ENCODE measurements at places on chromosomes 1 and 21. TPM values are rescaled to one million over a fixed set of nuclear protein-coding genes. Genes with fewer than 3 reads are reported as not detected.
A peak's percentile ranks its signal among the peaks of the same experiment; 100 is the strongest.

GRCh38 chr1:85428471-85429089 lies 36.4 kb downstream of the DDAH1 start:
- H3K4me3 ChIP-seq: no peak overlapping the region
- H3K4me1 ChIP-seq: peaks cover 5% of the 10 kb centered on the region
- H3K27me3 ChIP-seq: no peaks in the 10 kb centered on the region

DNA sequence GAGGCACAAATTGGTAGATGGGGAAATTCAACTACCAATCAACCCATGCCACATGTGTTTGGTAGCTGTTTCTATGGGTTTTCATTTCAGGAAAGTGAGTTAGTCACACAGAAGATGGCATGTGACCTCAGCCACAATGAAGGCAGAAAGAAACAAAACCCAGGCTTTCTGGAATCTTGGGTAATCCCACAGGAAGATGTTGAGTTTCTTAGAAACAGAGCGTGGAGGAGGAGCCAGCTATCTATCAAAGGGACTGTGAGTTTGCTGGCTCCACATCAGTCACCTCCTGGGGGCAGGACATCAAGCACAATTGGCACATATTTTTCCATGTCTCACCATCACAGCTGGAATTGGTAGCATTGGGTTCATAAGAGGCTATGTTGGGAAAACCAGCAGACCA lies 188.9 kb upstream of the PLXNA2 start:
- H3K4me3 ChIP-seq: no peak overlapping the region
- no peaks in the 10 kb centered on the region for H3K4me1 ChIP-seq
- DNase-seq: no peak
- H3K27ac ChIP-seq: no peak overlapping the region
- no peaks in the 10 kb centered on the region for H3K36me3 ChIP-seq

GRCh38 chr1:41640756-41641474 lies 156.4 kb upstream of the EDN2 start:
- no peak for DNase-seq
- H3K4me3 ChIP-seq: no peak overlapping the region
- no peaks in the 10 kb centered on the region for H3K4me1 ChIP-seq
- no peaks in the 10 kb centered on the region for H3K36me3 ChIP-seq
- H3K27ac ChIP-seq: no peak overlapping the region
- H3K27me3 ChIP-seq: no peaks in the 10 kb centered on the region

DNA sequence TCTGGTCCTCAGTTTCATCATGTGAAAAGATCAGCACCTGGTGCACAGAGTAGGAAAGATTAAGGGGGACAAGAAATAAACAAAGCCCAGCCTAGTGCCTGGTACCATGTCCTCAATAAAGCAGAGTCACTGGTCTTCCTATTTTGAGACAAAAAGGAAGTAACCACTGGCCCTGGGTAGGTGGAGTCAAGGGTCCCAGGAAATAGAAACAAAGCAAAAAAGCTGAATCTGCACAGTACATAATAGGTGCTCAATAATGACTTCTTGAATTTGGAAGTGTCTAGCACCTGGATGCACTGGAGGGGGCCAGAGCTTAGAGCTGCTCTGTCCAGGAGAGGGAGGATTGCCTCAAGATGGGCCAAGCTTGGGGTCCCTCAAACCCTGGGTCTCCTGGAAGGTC lies 1.9 kb upstream of the EPHB2 start:
- H3K4me1 ChIP-seq: peaks cover 15% of the 10 kb centered on the region
- peaks cover 44% of the 10 kb centered on the region for H3K27me3 ChIP-seq
- no peak for DNase-seq
- no peak overlapping the region for H3K4me3 ChIP-seq
- H3K27ac ChIP-seq: no peak overlapping the region
- no peaks in the 10 kb centered on the region for H3K36me3 ChIP-seq

DNA sequence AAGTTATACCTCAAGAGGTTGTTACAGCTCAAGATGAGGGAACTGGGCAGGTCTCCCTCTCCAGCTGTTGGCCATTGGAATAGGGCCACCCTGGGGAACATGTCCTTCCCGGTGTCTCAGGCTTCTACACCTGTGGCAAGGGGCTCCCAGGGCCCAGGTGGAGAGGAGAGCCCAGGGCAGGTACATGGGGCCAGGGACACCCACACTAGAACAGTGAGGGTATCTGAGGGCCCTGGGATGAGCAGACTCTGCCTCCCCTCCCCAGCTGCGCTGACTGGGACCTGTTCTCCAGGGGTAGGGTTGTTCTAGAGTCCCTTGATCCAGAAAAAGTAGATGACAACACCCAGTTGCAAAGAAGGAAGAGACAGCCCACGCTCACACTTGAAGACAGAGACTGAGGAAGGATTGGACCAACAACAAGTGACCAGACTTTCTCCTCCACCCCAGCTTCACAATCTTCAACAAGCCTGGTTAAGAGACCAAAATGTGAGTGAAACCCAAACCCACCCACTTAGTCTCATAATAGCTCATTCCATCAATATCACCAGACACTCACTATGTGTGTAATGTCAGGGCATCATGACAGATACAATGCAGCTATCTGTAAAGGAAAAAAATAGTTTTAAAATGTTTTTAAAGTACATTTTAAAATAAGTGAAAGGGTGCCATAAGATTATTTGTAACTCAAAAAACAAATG lies 439.3 kb downstream of the NPHP4 start:
- H3K27ac ChIP-seq: no peak overlapping the region
- H3K4me3 ChIP-seq: no peak overlapping the region
- no peak for DNase-seq
- peaks cover 29% of the 10 kb centered on the region for H3K27me3 ChIP-seq
- no peaks in the 10 kb centered on the region for H3K4me1 ChIP-seq

OR2T35 gene
- not detected for total RNA-seq

DNA sequence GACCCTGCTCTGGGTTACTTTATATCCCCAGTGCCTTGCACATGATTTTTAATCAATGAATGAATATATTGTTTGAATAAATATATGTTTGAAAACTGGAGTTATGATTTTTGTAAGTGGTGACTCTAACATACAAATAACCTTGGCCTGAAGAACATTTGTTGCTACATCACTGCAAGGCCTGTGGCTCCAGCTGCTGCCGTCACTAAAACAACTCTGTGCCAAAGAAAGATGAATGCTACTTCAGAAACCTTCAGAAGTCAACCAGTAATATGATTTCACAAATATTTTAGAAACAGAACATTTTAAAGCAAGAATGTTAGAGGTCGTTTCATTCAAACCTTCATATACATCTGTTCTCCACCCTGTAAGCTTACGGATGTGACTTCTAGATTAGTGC lies 60.6 kb upstream of the SEC16B start:
- no peak for DNase-seq
- peaks cover 8% of the 10 kb centered on the region for H3K36me3 ChIP-seq
- H3K27me3 ChIP-seq: no peaks in the 10 kb centered on the region
- H3K4me3 ChIP-seq: no peak overlapping the region
- H3K27ac ChIP-seq: peak overlapping the region; percentile 62

TENT5C gene
- total RNA-seq: 14.9 TPM

- peak; percentile 87 for DNase-seq
- H3K4me1 ChIP-seq: peaks cover 100% of the 10 kb centered on the region
- H3K27me3 ChIP-seq: no peaks in the 10 kb centered on the region
- H3K36me3 ChIP-seq: no peaks in the 10 kb centered on the region
- H3K4me3 ChIP-seq: peak overlapping the region; percentile 3
- H3K27ac ChIP-seq: peak overlapping the region; percentile 88
Observed at GRCh38 chr1:19437891-19438294, 47.4 kb downstream of the CAPZB start.

PTGS2 gene
- total RNA-seq: 0.85 TPM

DNA sequence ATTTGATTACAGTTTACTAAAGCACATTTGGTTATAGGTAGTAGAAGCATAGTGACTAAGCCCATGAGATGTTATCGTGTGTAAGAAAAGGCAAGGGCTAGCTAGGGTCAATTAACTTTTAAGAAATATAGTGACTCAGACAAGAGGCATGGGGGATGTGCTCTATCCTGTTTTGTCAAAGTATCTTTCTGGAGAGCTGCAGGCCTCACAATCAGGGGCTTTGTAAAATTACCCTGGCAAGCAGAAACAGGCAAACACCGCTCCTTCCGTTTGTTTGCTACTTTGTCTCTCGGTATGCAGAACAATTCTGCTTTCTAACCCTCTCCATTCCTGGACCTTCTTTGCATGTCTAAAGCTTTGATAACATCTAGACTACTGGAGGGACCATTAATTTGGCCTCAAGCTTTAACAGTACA lies 26.1 kb upstream of the ZNF697 start:
- DNase-seq: no peak
- no peaks in the 10 kb centered on the region for H3K27me3 ChIP-seq
- peaks cover 11% of the 10 kb centered on the region for H3K4me1 ChIP-seq
- no peak overlapping the region for H3K27ac ChIP-seq
- H3K36me3 ChIP-seq: no peaks in the 10 kb centered on the region

DNA sequence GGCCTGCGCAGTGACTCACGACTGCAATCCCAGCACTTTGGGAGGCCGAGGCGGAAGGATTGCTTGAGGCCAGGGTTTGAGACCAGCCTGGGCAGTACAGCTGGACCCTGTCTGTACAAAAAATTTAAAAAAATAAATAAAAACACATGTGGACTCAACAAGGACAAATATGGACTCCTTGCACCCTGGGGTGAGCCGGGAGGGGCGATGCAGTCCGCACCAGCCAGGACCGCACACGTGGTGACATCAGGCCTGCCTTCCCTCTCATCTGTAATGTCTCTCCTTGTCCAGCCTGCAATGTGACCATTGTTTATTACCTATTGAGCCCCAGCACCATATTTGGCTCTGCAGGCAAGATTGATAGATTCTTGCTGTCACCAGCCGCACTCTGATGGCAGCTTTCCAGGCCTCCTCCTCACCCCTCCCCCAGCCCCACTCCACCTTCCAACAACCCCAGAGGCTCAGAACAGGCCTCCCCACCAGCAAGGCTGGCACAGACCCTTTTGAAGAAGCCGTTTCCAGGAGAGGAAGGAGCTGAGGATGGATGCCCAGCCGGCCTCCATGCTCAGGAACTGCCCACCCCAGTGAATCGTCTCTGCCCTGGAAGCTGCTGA lies 55.2 kb downstream of the IRF2BP2 start:
- H3K4me3 ChIP-seq: no peak overlapping the region
- H3K36me3 ChIP-seq: no peaks in the 10 kb centered on the region
- no peak for DNase-seq
- peak overlapping the region; percentile 73 for H3K27ac ChIP-seq
- peaks cover 33% of the 10 kb centered on the region for H3K4me1 ChIP-seq

GRCh38 chr1:226875641-226876295 lies 5.4 kb downstream of the PSEN2 start:
- no peak overlapping the region for H3K27ac ChIP-seq
- DNase-seq: no peak

CAMSAP2 gene
- 34.1 TPM for total RNA-seq

KLF17 gene
- total RNA-seq: not detected

SFN gene
- total RNA-seq: 0.16 TPM

DNA sequence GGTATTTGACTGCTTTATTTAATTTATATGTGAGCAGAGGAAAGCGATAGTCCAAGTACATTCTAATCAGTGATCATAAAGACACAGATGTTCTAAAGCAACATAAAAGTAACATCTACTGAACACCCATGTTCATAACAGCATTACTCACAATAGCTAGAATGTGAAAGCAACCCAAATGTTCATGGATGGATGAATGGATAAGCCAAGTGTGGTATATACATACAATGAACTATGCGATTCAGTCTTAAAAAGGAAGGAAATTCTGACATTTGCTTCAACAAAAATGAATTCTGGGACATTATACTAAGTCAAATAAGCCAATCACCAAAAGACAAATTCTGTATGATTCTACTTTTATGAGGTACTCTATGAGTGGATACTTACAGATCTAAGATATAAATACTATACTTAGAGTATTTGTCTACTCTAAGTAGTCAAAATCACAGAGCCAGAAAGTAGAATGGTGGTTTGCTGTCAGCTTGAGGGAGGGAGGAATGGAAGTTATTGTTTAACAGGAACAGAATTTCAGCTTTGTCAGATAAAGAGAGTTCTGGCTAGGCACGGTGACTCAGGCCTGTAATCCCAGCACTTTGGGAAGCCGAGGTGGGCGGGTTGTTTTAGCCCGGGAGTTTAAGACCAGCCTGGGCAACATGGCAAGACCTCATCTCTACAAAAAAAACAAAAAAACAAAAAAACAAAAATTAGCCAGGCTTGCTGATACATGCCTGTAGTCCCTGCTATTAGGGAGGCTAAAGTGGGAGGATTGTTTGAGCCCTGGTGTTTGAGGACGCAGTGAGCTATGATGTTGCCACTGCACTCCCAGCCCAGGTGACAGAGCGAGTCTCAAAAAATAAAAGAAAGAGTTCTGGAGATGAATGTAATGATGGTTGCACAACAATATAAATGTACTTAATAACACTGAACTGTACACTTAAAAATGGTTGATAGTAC lies 79.7 kb upstream of the ARHGAP29 start:
- H3K4me3 ChIP-seq: no peak overlapping the region
- no peak for DNase-seq

DNA sequence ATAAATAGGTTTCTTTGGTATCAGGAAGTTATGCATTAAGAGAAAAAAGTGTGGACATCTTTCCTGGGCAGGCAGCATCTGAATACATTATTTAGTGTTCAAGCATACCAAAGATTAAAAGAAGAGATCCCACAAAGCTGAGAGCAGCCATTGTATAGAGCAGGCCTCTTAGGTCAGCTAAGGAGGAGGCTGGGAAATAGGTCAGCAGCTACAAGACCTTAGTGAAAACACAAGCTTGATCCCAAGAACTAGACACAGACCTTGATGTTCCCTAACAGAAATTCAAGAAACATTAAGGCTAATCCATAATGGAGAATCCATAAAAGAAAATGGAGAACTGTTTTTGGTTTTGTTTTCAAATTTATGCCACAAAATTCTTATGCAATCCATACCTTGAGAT lies 135.3 kb upstream of the DPT start:
- DNase-seq: no peak
- no peak overlapping the region for H3K4me3 ChIP-seq
- H3K27me3 ChIP-seq: no peaks in the 10 kb centered on the region
- H3K4me1 ChIP-seq: peaks cover 23% of the 10 kb centered on the region

DNA sequence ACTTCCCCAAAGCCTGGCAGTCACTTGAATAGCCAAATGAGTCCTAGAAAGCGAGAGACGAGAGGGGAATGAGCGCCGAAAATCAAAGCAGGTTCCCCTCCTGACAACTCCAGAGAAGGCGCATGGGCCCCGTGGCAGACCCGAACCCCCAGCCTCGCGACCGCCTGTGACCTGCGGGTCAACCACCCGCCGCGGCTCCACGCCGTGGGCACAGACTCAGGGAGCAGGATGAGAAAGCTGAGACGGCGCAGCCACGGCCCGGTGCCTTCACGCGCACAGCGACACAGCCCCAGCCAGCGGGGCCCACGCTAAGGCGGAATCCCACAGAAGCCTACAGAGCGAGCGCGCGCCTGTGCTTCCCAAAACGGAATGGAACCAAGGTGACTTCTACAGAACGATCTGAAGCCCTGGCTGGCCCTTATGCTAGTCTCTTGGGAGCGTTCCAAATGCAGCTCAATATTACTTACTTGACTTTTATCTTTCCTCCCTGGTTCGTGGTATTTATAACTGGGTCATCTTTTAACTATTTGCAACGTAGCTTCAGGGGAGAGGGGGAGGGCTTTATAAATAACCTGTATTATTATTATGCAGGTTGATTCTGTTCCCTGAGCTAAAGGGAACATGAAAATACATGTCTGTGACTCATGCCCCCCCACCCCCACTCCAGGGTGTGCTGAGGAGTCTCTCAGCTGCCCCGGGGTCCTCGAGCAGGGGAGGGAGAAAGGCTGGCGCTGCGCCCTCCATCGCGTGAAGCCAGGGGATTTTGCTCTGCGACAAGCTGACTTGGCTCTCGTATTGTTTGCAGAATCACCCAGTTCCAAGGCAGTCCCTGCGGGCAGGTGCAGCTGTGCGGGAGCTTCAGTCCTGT lies 1.7 kb downstream of the TSPEAR start:
- peak overlapping the region; percentile 58 for H3K27ac ChIP-seq
- H3K36me3 ChIP-seq: no peaks in the 10 kb centered on the region
- DNase-seq: no peak

PLA2G2C gene
- not detected for total RNA-seq

HOOK1 gene
- 4.0 TPM for total RNA-seq

SLC9C2 gene
- total RNA-seq: not detected
